Left cardiac atrium (tissue), 4 donors: ENCODE measurements at places on chromosomes 7 and 10.
A peak's percentile ranks its signal among the peaks of the same experiment; 100 is the strongest.

- no peak for DNase-seq
Observed at GRCh38 chr7:80632139-80632538, 6.3 kb upstream of the CD36 start.

- no peak for DNase-seq
Observed at GRCh38 chr7:155644971-155645509, 579 bp downstream of the RBM33 start.

DNA sequence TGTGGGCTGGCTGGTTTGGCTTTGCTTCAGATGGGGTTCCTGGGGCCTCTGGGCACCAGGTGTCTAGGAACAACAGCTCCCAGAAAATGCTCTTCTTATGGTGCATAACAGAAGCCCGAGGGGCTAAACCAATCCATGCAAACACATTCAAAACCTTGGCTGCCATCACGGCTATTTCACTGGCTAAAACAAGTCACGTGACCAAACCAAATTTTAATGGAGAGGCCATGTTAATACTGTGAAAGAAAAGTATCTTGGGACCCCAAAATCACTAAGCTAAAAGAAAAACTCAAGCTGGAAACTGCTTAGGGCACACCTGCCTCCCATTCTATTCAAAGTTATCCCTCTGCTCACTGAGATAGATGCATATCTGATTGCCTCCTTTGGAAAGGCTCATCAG is 19.1 kb upstream of the KCNK18 start:
- DNase-seq = no peak

- no peak for DNase-seq
Observed at GRCh38 chr10:90859321-90859751, 1.5 kb upstream of the HTR7 start.

- DNase-seq = no peak
Observed at GRCh38 chr7:95052566-95053094, 145.2 kb downstream of the PPP1R9A start.

DNA sequence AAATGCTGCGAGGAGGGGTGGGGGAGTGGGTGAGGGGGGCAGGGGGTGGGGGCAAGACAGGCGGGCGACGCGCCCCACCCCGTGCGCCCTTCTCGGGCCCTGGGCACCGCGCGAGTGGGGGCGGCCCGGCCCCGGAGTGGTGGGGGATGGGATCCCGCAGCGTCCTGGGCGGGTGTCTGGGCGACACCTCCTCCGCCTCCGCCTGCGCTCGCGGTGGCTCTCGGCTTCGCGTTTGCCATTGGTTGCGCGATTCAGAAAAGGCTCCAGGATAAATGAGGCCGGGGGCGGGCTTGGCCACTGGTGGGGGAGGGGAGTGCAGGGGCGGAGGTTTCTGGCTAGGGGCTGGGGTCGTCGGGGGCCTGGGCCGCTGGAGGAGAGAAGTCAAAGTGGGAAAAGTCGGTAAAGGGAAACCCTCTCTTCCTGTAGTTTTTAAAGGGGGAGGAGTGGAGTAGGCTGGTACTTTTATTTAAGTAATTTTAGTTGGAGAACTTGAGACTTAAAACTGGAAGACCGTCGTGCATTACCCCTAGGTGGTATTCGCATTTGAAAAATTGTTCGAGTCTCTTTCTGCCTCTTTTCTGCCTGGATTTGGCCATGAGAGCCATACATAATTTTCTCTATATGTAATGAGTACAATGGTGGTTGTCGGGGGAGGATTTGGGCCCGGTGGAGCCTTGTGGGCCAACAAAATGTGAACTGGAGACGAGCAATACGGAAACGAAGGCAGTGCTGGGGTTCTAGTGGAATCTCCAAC is 992 bp upstream of the IGF2BP3 start:
- no peak for DNase-seq

- peak; percentile 69 for DNase-seq
Observed at GRCh38 chr10:76902949-76903348, 734.7 kb downstream of the KCNMA1 start.

DNA sequence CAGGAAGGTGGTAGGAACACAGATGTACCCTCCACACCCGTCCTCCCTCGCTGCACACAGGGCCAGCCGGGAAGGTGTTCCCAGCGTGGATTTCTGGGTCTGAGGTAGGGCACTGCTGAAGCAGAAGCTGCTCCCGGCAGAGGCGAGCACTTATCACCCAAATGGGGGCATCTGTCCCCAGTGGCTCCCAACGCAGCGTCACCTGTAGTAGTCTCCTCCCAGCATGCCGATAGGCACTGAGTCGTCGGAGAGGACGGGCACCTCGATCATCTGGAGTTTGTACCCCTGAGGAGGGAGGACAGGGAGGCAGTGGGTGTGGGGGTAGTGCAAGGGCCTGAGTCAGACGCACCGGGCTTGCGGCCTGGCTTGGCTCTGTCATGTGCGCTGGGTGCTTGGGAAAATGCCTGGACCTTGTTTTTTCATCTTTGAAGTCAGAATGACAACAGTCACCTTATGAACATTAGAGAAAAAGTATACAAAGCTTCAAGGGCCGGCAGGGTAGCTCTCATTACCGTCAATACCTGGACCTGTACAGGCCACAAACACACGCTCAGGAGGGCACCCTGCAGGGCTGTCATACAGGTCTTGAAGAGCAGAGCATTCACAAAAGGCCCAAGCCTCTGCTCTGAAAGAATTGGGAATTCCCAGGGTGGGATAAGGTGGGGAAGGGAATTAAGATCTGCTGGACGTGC is 3.1 kb upstream of the PYROXD2 start:
- no peak for DNase-seq

- DNase-seq = no peak
Observed at GRCh38 chr7:80330434-80330833, 181.4 kb downstream of the GNAT3 start.

DNA sequence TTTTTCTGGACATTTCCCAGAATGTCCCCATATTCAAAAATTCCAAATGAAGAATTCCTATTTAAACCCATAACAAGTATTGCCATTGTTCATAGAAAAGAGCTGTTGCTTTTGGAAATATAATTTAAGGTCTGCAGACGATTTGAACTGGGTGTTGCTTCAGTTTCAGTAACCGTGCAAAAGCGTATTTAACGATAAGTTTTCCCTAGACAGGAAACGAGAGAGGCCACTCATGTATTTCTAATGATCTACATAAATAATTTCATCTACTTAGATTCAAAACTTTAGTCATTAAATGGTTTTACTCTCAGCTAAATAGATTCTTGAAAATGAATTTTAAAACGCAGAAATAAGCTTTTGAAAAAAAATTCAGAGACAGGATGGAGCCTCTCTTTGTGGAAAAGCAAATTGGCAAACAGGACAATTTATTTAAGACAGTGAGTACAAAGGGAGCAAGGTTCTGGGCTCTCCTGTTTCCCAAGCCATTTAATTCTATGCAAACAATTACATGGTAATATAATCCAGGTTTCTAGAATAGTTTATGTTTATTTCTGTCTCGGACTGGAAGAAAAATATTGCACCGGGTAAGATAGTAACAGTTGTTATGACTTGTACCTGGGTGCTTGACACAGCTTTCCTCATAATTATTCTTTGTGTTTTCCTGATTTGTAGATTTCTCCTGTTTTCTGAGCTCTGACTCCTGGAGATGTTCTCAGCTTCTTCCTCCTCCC is 263.0 kb downstream of the BAMBI start:
- DNase-seq = no peak

- DNase-seq = peak; percentile 75
Observed at GRCh38 chr7:32616625-32617024, 121.3 kb downstream of the AVL9 start.

DNA sequence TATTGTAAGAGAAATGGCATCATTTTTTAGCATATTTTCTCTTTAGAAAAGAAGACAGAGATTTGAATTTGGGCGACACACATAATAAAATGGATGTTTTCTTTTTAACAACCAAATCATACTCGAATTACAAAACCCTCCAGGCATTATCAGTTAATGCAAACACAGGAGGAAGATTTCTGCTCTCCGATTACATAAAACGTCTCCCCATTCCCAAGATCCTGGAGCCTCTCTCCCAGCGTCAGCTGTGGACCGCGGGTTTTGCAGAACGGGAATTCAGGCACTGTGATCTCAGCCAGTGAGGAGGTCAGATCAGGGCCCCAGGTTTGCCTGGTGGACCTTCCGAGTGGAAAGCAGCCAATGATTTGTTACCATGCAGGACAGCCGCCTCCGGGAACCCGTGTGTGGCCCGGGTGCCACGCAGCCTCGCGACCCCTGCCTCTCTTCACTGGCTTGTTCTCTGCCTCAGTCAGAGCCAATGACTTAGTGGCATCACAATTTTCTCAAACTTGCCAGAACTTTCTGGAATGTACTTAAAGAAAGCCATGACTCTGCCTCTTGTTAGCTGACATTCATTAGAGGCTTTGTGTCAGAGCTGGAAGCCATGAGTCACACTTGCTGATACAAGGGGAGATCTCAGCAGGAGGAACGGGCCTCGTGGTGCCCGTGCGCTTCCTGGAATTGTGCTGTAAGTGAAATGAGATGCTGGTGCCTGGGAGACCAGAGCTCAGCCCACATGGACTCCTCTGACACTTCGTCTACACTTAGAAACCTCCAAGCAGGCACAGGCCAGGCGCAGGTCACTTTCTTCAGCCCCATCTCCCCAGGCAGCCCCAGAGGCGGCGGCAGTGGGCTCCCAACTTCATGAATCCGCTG is 246.1 kb downstream of the KLF6 start:
- peak; percentile 78 for DNase-seq

DNA sequence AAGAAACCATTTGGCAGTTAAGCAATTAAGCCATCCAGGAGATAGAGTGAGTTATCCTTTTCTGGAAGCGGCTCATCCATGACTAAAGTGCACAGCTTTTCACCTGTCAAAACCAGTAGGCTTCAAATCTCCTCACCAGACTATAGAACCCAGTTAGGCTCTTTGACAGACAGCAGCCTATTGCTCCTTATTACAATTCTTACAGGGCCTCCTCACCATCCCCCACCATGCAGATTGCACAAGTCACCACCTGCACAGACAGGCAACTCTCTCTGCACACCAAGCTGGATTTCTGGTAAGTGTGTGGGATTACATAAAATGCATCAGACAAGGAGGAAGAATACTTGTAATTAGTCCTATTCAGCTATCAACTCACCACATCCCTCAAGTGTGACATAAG is 301.6 kb downstream of the SNX13 start:
- no peak for DNase-seq

DNA sequence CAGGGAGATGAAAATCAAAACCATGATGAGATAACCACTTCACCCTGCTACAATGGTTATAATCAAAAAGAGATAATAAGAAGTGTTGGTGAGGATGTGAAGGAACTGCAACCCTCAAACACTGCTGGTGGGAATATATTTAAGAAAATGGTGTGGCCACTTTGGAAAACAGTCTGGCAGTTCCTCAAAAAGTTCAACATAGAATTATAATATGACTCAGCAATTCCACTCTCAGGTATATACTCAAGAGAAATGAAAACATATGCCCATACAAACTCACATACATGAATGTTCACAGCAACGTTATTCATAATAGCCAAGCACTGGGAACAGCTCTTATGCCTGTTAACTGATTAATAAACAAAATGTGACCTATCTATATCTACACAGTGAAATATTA is 104.8 kb downstream of the SLC25A13 start:
- no peak for DNase-seq
